Hematopoietic multipotent progenitor cell treated with erythropoietin and hydrocortisone succinate and interleukin-3 and kit ligand, for 4 days (in vitro differentiated cells): ENCODE measurements at places on chromosomes 16 and 17.
A peak's percentile ranks its signal among the peaks of the same experiment; 100 is the strongest.

- DNase-seq = peak; percentile 46
Observed at GRCh38 chr17:64009571-64010402, 10.6 kb downstream of the ICAM2 start.

DNA sequence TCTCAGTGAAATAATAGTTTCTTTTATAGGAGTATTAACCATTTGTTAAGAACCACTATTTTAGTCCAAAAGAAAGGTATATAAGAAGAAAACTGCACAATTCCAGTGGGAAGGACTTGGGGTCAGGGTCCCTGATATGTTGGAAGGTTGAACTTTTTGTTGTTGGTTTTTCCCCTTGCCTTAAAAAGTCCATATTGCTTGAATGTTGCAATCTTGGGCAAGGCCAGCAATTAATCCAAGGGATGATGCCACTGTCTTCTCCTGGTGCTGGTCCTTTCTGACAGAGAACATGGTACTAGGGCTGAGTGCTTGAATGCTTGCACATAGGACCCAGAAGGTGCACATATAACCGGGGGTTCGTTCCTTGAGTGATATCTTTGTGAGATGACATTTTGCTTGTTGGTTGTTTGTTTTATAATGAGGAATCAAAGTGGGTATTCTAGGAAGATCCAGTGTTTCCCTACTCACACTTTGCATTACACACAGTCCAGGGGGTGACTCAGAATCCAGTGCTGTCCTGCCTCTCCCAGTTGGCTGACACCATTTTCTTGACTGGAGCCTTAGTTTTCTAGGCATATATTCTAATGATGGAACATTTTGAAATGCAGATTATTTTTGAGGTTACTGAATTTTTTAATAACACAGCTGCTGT is 54.9 kb downstream of the SIAH1 start:
- no peak for DNase-seq

- DNase-seq = no peak
Observed at GRCh38 chr17:74678541-74678940, 34.2 kb downstream of the CD300LF start.

DNA sequence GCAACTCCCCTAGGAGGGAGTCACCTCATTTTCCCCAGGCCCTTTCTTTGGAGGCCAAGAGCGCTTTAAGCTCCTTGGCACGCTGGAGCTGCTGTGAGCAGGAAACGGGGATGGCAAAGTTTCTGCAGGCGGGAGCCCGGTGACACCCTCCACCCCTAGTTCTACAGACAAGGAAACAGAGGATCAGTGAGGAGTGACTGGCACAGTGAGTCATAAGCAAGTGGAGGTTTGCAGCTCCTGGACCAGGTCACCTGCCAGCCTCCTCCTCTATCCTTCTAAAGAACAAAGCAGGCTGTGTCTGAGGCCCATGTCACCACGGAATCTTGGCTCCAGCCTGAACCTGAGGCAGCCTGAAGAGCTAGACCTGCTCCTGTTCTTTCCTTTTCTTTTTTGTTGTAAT is 141.9 kb downstream of the TMEM132E start:
- no peak for DNase-seq

- peak; percentile 93 for DNase-seq
Observed at GRCh38 chr17:1365445-1366039, 34.5 kb downstream of the YWHAE start.

GRCh38 chr17:76511668-76512365 is 10.6 kb upstream of the RHBDF2 start:
- peak; percentile 47 for DNase-seq

- peak; percentile 37 for DNase-seq
Observed at GRCh38 chr16:154217-155030, 2.0 kb downstream of the HBZ start.

- no peak for DNase-seq
Observed at GRCh38 chr17:39562395-39562794, 45.3 kb downstream of the NEUROD2 start.

DNA sequence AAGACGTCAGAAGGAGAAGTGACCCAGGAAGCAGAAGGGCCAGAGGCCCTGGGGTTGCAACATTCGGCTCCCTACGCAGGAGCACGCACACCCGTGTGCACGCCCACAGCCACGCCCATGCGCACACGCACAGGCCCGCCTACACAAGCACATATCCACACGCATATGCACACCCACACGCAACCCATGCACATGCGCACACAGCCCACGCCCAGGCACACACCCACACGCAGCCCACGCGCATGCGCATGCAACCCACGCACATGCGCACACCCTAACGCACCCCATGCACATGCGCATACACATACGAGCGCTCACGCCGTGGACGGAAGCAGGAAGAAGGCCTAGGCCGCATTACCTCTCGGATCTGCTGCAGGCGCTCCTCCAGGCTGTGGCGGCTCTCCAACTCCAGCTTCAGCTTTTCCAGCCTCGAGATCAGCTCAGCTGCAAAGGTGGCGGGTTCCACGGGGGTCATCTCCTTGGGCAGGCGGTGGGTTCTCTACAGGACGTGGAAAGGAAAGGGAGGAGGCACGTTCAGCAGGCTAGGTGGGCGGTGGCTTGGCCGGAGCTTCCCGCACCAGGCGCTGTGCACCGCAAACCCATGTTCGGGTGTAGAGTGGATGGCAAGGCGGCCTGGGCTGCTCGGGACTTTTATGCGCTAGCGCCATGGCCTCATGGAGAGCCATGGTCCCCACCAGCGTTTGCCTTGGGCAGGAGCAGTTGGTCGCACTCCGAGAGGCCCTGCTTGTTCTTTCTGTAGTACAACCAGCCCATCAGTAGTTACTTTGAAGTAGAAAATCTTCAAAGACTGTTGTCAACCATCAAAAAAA is 23.4 kb downstream of the AXIN2 start:
- no peak for DNase-seq

GRCh38 chr17:33603789-33604188 is 310.7 kb upstream of the ASIC2 start:
- no peak for DNase-seq

DNA sequence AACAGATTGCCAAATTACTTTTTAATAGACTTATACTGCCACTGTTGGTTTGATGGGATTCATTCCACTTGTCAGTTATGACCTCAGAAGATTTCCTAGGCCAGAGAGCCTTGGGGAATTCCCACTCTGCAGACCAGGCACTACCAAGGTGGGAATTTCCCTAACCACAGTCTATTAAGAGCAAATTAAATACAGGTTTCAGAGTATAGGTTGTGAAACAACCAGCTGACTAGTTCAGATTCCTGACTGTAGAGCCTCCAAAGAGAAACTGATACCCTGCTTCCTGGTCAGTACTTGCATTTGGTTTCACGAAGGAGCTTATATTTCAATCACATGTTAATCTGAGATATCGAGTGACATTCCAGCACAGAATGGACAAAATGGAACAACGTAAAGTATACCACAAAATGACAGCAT is 186.5 kb downstream of the STX8 start:
- no peak for DNase-seq

- DNase-seq = no peak
Observed at GRCh38 chr17:42421507-42422338, 1.3 kb downstream of the CAVIN1 start.

DNA sequence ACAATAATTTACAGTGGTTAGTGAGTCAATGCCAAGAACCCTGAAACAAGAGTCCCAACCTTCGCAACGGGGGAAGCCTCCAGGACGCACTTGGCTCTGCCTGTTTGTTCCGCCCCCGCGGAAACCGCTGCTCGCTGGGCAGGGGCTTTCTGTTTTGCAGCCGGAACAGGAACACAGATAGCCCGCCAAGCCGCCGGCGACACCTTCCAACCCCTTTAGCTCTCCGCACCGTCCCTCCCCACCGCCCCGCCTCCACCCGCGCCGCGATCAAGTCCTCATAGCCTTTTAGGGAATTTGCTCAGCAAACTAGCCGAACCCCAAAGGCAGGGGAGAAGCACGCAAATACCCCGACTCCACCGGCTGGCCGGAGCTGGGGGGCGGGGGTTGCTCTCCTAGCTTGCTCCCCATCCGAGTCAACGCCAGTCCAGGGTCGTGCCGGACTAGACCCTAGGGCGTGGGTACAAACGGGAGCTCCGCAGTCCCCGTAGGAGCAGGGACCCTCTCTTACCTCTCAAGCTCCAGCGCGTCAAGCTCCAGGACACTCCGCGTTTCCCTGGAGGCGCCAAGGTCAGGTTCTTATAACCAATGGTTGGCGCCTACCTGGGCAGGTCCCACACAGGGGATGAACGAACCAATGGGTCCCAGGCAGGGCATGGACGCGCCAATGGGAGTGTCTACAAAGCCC is at the start of gene SLFN13:
Gene SLFN13 (minus strand): TSS at position 553 of the 685 bp plus-strand sequence. CDS start 3,086 bp downstream, outside the sequence.
- DNase-seq = peak; percentile 98

- peak; percentile 89 for DNase-seq
Observed at GRCh38 chr17:57988301-57989250, 522 bp upstream of the VEZF1 start.

- no peak for DNase-seq
Observed at GRCh38 chr17:27066315-27066714, 227.6 kb upstream of the WSB1 start.

- DNase-seq = no peak
Observed at GRCh38 chr16:81620029-81620428, 159.1 kb upstream of the PLCG2 start.

- DNase-seq = peak; percentile 44
Observed at GRCh38 chr17:82647593-82648164, 565 bp downstream of the WDR45B start.

- DNase-seq = peak; percentile 18
Observed at GRCh38 chr17:79093270-79093669, 18.6 kb downstream of the ENGASE start.

GRCh38 chr16:88290850-88291830 is 91.6 kb upstream of the ZNF469 start:
- DNase-seq = no peak

GRCh38 chr17:35801583-35802224 is 6.3 kb upstream of the MMP28 start:
- peak; percentile 93 for DNase-seq

DNA sequence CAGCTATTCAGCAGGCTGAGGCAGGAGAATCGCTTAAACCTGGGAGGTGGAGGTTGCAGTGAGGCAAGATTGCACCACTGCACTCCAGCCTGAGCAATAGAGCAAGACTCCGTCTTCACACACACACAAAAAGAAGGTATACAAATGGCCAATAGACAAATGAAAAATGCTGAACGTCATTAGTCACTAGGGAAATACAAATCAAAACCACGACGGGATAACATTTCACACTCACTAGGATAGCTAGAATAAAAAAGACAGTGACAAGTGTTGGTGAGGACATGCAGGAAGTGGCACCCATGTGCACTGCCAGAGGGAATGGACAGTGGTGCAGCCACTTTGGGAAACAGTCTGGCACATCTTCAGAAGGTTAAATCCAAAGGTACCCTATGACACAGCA is 172.9 kb downstream of the FTO start:
- no peak for DNase-seq

GRCh38 chr17:75105126-75106080 is 4.4 kb upstream of the ARMC7 start:
- peak; percentile 68 for DNase-seq

DNA sequence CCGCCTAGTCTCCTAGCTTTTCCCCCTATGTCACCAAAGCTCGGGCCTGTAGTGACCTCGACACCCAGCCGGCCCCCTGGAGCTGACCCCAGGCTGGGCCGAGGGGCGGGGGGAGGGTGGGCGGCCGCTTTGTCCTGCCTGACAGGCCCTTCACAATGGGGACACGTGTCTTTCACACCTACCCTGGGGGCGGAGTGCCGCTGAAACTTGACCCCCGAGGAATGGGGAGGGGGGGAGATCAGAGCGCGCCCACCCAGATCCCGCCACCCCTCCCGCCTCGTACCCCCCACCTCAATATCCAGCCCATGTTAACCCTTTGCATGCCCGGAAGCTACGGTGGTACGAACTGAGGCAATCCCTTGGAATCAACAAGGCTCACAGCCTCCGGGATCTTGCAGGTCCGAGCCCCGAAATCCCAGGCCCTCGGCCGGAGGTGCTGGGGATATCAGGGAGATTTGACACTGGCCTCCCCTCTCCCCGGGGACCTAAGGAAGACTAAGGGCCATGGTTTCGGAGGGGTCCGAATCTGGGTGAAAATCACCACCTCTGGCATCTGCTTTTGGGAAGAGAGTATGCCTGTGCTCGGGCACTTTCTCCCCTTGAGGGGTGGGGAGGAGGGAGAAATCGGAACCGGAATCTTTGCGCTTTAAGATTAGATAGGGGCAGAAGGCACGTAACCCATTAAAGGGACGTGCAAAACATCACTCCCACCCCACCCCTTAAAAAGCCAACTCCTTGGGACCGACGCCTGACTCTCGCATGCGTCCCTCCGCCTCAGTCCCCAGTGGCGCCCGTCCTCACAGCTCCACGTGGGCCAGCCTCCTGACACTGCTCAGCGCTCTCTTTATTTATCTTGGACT is 2.6 kb downstream of the NOG start:
- DNase-seq = peak; percentile 28

DNA sequence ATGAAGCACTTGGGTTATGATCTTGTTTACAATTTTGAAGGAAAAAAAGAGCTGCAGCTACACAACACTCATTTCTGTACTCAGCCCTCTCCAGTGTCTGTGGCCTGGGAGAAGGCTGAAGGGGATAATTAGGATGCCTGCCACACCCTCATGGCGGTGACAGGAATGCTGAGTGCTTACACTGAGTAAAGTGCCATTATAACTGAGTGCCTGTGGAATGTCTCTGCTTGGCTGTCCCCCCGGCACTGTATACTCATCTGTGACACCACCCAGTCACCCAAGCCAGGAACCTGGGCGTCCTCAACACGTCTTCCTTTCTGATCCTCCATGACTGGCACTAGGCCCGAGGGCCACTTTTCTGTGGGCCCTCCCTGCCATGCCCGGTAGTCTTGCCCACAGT is 3.5 kb upstream of the MRPL38 start:
- no peak for DNase-seq

- no peak for DNase-seq
Observed at GRCh38 chr17:16283705-16284104, 66.7 kb downstream of the PIGL start.

- DNase-seq = no peak
Observed at GRCh38 chr17:31062346-31062745, 32.4 kb upstream of the NF1 start.

DNA sequence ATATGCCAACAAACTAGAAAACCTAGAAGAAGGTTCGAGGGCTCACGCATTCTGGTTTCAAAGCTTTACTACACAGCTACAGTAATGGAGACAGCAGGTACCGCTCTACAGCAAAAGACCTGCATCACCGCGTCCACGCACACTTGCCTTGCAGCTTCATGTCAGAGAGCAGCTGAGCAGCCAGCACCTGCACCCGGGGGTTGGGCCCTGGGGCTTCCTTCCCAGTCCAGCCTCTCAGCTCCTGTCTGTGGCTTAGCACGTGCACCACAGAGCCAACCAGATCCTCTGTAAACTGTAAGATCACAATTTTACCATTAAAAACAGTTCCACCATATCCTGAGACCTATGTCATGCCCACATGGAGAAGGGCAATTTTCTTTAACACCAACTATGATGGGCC is 15.3 kb downstream of the MEAK7 start:
- no peak for DNase-seq

GRCh38 chr16:28846080-28846932 is at the start of gene TUFM:
Gene TUFM, minus strand, starts transcription at chr16:28846348. Its CDS starts 79 bp downstream, at chr16:28846269.
- peak; percentile 99 for DNase-seq
